ENCODE measurements at places on chromosomes 2 and 18. TPM values are rescaled to one million over a fixed set of nuclear protein-coding genes. Genes with fewer than 3 reads are reported as not detected.

The ANO7 gene
- 1.2 TPM for total RNA-seq

The EMILIN1 gene
- total RNA-seq, result 113 TPM

The BOK gene
- total RNA-seq, result 24.3 TPM

The TNFRSF11A gene
- under 0.01 TPM for total RNA-seq

The DSG2 gene
- 5.4 TPM for total RNA-seq

The SPP2 gene
- not detected for total RNA-seq

The DYSF gene
- 0.78 TPM for total RNA-seq

The ASIC4 gene
- under 0.01 TPM for total RNA-seq

The UGT1A5 gene
- not detected for total RNA-seq

The PIEZO2 gene
- 268 TPM for total RNA-seq

The SPIRE1 gene
- total RNA-seq, result 50.7 TPM

The TBR1 gene
- under 0.01 TPM for total RNA-seq

The ACTR2 gene
- 162 TPM for total RNA-seq

The DCDC2C gene
- total RNA-seq, result not detected

The RAB17 gene
- total RNA-seq, result 0.52 TPM

The PLGLB1 gene
- total RNA-seq, result 2.2 TPM

The ADCY3 gene
- 30.7 TPM for total RNA-seq

The HAUS1 gene
- 31.0 TPM for total RNA-seq

All from articular chondrocyte of knee joint (primary cell).